ENCODE measurements at places on chromosomes 5 and 9.
A peak's percentile ranks its signal among the peaks of the same experiment; 100 is the strongest.

- no peak for DNase-seq
Measured at GRCh38 chr5:159322180-159322579, 8.1 kb downstream of the IL12B start.

- DNase-seq, result no peak
Measured at GRCh38 chr9:113573046-113573958, 109.8 kb downstream of the RGS3 start.

DNA sequence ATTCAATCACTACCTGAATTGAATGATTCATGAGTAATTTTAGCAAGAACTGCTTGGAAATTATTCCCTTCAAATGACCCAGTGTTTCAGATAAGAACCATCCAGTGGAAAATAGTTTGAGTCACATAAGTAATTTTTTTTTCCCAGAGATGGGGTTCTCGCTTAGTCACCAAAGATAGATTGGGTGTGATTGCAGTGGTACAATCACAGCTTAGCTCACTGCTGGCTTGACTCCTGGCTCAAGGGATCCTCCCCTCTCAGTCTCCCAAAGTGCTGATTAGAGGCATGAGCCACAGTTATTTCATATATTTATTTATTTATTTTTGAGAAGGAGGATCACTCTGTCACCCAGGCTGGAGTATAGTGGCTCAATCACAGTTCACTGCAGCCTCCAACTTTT lies 574.5 kb upstream of the ARRDC3 start:
- no peak for DNase-seq

DNA sequence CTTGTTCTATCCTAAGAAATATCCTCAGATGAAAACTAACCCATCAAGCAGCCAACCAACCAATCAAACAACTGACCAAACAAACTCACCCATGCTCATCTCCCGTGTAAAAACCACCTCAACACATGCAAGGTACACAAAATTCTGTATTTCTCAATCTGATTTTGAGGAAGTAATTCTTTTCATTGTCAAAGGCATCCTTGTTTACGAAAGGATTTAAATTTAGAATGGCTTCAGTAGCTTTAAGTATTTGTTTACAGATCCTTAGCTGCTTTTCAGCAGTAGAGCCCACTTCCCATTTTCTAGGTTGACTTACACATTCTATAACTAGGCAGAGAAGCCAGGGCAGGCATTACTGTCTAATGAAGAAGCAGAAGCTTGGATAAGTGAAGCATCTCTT lies 78.6 kb downstream of the NTRK2 start:
- no peak for DNase-seq

- no peak for DNase-seq
Measured at GRCh38 chr9:101572316-101572715, 22.5 kb downstream of the PPP3R2 start.

DNA sequence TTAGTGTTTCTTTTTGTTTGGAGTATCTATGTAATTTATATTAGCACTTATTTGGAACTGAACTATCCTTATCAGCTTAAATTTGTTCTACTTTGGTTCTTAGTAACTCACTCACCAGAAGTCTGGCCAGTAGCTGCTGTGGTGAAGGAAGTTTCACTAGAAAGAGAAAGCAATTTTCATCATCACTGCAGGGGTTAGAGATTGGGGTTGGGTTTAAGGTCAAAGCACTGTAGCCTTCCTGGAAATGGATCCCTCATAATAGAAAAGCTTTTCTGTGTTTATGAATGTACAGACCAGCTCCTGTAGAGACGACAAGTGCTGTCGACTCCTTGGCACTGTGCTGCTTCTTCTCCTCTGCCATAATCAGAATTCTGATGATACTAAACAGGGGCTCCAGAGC lies 22.2 kb downstream of the MROH2B start:
- no peak for DNase-seq

- DNase-seq, result no peak
Measured at GRCh38 chr5:36957953-36958537, 81.5 kb downstream of the NIPBL start.

DNA sequence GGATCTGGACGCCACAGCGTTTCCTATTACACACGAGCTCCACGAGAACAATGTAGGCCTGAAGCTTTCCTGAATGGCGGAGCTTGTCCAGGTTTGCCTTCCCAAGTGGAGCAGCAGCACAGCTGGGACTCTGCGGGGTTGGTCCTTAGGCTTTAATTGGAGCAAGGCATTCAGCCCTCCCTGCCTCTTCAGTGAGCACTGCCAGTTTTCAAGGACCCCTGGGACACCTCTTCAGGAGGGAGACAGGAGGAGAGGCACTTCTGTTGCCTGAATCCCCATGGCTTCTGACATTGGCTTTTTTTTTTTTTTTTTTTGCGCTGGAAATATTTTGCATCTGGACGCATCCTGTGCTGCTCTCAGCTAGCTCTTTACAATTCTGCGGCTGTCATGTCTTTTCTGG lies 179.4 kb downstream of the SEMA6A start:
- no peak for DNase-seq

DNA sequence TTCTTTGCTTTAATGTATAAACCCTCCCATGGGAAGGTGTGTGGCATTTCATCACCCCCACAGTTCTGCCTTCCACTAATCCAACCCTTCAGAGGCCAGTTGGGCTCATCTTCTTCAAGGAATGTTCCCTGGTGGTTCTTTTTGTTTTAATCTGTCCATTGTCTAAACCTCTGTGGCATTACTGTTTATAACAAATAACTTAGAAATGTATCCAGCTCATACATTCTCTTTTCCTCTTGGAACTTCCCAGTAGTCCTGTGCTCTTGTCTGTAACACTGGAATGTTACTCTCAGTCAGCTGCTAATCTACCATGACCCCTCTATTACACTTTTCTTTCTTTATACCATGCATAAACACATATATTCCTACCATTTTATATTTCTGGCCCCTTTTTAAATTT lies 213.5 kb upstream of the TARS1 start:
- no peak for DNase-seq

DNA sequence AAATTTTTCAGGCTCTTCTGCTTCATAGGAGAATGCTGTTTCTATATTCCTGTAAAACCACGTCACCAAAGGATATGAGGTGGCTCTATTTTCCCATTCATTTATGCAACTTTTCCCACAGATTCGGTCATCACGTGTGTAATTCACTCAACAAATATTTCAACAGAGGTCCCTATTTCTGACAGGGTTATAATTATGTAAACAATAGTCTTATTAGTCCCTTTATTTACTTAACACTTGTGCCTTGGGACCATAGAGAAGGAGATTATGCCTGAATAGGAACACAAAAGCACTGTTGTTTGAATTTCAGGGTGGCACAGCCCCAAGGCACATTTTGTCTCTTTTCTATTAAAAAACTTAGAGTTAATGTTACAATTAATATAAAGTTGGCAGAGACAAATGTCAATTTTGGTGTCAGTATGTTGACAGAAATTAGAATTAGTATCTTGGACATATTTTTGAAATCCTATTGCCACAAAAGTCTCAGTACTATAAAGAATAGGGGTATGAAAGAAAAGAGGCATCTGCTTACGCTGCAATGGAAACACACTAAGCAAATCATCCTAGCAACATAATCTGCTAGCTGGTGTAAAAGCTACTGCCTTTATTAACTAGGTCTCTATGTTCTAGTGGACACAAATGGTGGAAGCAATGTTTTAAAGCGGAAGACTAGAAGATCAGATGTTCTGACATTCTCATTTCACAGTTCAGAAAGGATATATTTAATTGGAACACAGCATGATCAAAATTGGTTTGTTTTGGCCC lies 229.1 kb upstream of the TBCA start:
- DNase-seq, result no peak

DNA sequence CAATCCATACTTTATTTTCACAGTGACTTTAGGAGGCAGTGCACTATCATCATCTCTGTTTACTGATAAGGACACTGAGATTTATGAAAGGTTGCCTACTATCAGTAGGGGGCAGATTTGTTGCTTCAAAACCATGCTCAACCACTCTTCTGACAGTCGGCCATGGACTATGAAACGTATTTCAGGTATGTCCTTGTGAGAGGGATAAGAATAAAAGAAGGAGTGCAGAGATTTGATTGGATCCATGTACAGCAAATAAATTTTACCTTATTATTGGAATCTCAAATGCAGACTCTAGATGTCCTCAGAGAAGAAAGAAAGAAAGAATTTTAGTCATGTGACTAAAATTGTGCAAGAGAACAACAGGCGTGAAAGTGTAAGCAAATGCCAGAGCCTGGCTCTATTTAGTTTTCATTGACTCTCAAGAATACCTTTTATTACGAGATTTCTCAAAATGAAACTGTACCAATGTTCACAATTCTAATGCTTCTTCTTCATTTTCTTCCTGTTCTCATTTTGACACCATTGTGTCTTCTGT lies 296.6 kb upstream of the RASA1 start:
- peak; percentile 13 for DNase-seq

DNA sequence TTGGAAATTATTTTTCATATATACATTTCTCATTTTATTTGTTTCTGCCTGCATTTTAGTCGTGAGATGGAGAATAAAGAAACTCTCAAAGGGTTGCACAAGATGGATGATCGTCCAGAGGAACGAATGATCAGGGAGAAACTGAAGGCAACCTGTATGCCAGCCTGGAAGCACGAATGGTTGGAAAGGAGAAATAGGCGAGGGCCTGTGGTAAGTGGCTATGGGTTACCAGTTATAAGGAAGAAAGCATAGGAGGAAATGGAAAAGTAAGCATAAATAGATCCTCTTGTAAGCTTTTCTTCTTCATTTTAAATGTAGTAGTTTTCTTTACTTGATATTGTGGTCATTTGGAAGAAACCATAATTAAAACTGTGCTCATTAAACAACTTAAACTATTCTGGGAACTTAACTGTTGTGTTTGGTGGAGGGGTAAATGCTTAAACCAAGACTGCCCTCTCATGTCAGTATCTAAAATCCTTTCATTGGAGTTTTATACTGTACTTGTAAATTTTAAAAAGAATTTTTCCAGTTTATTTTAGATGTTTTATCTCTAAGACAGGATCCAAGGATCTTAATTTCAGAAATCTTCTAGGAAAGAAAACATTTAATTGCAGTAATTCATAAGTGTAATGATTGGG lies 41.3 kb downstream of the MAP3K1 start:
- no peak for DNase-seq

GRCh38 chr5:6673963-6674362 lies 39.3 kb upstream of the TENT4A start:
- DNase-seq, result no peak

- no peak for DNase-seq
Measured at GRCh38 chr5:87125766-87126165, 141.9 kb upstream of the RASA1 start.

DNA sequence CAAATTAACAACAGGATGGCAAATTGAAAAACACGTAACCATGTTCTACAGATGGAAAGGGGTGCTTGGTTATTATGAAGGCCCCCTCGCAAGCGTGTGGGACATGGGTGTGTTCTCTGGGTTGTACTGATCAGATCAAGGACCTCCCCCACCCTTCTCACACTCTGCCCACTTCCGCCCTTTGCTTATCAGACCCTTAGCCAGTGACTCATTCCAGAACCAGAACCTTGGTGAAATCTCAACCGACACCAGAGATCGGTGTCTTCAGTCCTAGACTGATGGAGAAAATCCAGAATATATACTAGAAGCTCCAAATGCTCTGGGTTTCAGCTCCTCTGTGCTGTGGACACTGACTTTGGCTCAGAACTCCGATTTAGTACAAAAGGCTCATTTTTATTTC lies 64.9 kb downstream of the PTTG1 start:
- DNase-seq, result peak; percentile 71

DNA sequence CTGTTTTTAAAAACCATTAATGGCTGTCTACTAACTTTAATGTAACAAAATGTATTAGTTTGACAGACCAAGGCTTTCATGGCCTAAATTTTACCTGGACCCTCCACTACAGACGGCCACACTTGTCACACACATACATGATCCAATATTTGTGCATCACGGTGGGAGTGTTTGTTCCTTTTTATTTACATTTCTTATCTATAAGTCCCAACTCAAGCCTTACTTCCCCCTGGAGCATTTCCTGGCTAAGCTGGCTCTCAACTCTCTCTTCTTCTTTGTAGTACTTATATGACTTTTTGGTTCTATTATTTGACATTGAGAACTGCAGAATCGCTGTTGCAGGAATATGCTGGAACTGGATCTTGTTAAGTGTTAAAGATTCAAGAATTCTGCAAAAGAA lies 534.4 kb downstream of the RAB3C start:
- DNase-seq, result no peak

DNA sequence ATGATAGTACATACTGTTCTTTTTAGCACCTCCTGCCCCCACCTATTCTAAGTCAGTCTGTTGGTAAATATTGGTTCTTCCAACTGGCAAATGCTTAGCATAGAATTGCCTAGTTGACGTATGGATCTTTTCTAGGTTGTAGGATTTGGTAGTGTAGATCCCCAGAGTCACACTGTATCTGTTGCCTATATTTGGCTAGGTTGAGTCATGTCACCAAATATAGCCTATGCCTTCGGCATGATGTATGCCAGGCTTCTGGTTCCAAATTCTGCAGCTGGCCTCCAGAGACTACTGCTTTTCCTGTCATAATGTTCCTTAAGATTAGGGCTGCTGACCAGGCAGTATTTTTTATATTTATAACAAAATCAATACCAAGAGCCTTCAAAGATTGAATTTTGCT lies 38.2 kb downstream of the CPEB4 start:
- DNase-seq, result no peak

DNA sequence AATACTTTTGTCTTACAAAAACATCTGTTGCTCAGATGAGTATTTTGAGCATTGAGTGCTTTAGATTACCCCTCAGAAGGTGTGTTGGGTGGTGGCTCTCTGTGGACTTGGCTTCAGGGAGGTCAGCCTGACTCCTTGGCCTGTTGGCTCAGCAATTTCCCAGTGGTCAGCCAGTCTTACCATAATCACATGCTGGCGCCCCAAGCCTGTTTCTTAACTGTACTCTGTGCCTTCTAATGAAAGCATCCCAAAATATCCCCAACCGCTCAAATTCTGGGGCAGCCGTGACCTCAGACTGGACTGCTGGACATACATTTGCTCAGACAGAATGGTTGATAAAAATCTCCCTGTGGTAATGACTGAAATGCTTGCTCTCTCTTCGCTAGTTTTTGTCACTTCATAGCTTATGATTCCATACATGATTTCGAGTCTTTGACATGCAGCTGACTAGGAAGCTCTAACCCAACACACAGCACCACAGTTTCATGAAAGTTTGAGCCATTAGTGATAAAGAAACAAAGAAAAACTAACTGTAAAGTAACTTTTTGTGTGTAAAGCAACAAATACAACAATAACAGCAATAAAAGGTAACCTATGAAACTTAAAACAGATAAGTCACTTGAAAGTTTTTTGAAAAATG lies 562.2 kb upstream of the MEF2C start:
- no peak for DNase-seq

DNA sequence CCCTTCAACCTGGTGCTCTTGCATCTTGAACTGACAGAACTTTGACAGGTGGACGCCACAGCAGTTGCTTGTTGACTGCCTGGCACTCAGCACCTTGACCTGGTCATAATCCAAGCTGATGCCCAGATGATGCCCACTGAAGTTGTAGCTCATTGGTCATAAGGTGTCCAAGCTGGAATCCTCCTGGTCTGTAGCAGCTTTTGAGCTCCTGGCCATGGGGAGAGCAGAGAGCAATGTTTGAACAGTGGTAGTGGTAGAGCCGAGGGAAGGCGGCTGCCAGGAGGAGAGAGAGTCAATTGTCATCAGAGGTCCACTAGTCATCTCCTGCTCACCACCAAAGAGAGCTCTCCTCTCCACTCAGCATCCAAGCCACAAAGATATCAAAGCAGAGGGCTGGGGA lies 23.3 kb downstream of the CSF2 start:
- DNase-seq, result no peak
